ENCODE measurements at places on chromosomes 5 and 9.

DNA sequence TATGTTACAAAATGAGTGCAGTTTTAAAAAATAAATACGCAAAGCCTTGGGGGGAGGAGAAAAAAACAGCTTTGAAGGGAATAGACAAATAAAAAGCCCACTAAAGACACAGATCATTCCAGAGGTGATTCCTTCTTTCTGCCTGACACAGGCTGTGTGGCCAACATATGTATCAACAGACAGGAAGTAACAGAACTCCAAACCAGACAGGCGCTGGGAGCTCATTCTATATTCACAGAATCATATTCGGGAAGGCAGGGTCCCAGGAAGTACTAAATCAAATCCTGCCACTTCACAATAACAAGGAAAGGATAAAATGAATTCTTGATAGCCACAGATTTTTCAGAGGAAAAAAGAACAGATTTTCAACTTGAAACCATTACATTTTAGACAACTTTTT is 62.1 kb downstream of the SEMA5A start:
- no peak for DNase-seq

DNA sequence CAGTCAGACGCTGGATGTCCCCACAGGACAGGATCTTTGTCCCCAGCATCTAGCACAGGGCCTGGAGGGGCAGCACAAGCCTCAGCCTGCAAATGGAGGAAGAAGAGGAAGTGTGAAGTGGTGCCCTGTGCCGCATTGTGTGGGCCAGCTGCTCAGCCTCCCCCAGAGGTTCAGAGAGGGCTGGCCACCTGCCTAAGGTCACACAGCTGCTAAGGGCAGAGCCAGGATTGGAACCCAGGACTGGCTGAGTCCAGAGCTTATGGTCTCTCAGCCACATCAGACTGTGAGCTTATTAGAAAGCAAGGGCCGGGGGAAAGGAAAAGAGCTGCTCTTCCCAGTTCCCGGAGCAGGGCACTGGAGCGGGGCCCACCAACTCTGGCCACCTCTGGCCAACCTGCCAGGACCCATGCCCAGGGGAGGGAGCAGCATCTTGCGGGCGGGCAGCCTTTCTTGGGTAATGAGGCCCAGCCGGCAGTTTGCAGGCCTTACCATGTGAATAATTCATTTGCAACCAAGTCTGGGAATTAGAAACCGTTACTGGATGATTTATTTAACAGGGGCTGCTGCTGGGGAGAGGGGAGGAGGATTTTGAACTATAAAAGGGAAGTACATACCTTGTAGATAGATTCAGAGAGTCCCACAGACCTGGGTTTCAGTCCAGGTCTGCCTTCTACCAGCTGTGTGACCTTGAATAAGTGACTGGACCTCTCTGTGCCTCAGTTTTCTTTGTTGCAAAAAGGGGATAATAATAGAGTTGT is 11.6 kb upstream of the CRB2 start:
- no peak for DNase-seq

GRCh38 chr9:92266486-92266885 is 27.0 kb downstream of the IARS1 start:
- DNase-seq, result no peak

DNA sequence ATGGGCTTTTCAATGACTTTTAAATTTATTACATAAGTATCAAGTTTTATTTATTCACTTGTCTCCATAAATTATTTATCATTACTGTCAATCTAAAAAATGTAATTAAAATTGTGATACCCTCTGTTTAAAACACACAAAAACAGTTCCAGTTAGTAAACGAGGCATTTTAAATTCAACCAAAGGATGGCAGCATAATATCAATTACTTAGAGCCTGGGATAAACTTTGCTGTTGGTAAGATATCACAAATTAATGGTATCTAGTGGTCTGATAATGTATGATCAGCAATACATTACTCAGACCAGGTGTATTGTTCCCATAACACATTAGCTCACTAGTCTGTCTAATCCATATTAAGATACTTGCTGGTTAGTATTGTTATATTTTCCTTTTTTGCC is 9.6 kb upstream of the IFNE start:
- no peak for DNase-seq

DNA sequence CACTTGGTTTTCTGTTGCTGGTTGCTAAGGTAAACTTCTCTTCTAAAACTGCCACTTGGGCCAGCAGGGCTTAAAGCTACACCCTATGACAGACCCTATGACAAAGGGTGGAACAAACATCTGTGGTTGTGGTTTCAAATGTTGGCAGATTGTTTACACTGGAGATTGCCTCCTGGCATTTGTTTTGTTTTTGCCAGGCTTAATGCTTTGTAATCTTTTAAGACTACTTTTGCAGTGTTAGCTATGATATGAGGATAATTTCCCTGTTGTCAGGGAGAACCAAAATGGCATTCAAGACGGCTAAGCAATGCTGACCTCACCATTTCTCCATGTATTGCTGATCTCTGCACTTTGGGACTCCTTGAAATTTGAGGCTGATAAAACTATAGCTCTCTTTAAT is 50.3 kb downstream of the MAMDC2 start:
- DNase-seq, result no peak

- no peak for DNase-seq
Measured at GRCh38 chr9:94948567-94949235, 222.2 kb downstream of the AOPEP start.

- DNase-seq, result no peak
Measured at GRCh38 chr9:110532908-110533665, 46.5 kb downstream of the SVEP1 start.

GRCh38 chr9:93096131-93096802 is at the start of gene CARD19:
CARD19 (plus strand) TSS chr9:93096217; CDS start chr9:93096346, 129 bp downstream.
- no peak for DNase-seq

DNA sequence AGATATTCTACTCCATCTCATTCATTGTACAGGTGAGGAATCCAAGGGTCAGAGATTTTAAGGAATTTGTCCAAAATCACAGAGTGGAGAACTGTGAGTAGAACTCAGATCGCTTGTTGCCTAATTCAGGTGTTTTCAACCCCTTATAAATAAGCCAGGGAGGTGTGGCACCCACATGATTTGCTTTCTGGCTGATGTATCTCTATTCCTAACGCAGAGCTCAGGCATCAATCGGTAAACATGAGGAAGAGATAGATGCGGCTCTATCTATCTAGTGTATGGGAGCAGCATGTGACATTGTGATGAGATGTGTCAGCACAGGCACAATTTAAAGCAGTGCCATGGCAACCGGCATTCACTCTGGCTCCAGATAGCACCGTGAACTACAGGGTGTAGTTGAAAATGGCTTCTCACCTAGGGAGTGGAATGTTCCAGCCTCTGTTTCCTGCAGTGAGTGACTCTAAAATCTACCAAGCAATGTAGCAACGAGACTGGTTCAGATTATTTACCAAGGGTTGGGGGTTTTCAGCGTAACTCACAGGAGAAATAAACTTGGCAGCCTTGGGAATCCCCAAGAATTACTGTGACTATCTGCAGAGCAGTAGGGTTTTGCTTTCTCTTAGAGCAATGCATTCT is 53.4 kb upstream of the SUB1 start:
- no peak for DNase-seq

All from NCI-H446 (cell line).